ENCODE measurements at places on chromosomes 4 and X. TPM values are rescaled to one million over a fixed set of nuclear protein-coding genes. Genes with fewer than 3 reads are reported as not detected.
A peak's percentile ranks its signal among the peaks of the same experiment; 100 is the strongest.

Gene FRMD7
- total RNA-seq = not detected

Gene LARP1B
- 16.4 TPM for total RNA-seq

Gene GC
- total RNA-seq = not detected

DNA sequence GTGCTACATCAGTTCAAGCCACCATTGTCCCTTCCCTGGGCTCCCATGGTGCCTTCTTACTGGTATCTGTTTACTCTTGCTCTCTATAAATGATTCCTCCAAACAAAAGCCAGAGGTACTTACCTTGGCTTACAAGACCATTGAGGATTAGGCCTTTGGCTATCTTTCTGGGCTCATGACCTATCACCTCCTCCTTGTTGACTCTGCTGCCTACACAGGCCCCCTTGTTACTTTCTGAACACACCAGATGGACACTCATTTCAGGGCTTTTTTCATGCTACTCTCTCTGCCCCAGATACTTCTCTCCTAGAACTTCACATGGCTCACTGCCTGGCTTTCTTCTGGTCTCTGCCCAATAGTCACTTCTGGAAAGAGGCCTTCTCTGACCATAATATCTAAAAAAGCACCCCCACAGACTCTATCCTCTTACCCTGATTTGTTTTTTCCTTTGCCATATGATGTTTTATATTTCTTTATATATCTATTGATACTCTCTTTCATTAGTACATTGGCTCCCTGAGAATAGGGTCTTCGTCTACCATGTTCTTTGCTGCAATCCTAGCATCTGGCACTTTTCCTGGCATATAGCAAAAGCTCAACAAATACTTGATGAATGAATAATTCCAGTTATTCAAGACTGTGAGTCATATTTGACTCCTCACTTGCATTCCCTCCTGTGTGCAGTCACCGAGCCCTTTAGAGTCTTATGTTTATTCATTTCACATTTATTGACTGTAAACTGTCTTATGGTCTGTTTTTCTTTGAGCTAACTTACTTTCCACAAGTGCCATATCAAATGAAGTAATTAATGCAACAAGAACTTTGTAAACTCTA, 27.1 kb upstream of the TAPT1 start:
- DNase-seq = no peak

Gene MID1IP1
- 66.5 TPM for total RNA-seq

- DNase-seq = no peak
Measured at GRCh38 chr4:174408841-174409552, 113.3 kb downstream of the HPGD start.

Gene PPP3CA
- 20.3 TPM for total RNA-seq

GRCh38 chr4:138405934-138406567, 163.9 kb upstream of the SLC7A11 start:
- DNase-seq = no peak

DNA sequence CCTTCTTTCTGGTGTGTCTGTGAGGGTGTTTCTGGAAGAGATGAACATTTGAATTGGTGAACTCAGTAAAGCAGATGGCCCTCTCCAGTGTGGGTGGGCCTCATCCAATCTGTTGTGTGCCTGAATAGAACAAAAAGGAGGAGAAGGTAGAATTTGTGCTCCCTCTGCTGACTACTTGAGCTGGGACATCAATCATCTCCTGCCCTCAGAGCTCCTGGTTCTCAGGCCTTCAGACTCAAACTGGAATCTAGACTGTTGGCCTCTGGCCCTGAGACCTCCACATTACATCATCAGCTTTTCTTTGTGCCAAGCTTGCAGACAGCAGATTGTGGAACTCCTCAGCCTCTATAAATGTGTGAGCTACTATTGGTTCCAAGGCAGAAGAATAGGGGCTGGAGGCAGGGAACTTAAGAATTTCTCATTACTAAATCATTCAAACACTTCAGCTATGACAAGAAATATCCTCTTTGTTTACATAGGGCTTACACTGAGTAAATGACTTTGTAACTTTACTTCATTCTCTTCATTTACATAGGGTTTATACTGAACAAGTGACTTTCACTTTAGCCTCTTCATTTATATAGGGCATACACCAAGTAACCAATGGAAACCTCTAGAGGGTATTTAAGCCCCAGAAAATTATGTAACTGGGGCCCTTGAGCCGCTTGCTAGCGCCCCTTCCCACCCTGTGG, 86.9 kb upstream of the NWD2 start:
- peak; percentile 26 for DNase-seq

GRCh38 chr4:148057516-148057915, 325.6 kb downstream of the ARHGAP10 start:
- DNase-seq = no peak

DNA sequence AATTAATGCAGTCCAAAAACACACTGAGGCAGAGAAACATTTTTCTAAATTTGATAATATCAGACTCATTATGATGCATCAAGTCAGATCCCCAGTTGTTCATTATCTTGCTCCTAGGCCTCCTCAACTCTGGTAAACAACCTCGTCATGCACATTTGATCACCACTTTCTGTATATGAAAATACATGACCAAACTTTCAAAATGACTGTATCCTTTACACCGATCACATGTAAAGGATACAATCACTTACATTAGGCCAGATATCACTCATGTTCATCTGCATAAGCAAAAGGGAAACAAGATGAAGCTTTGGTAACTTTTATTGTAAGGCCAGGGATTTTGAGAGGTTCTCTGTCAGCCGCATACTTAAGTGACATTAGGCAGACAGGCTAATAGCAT, 99.4 kb upstream of the IL1RAPL1 start:
- DNase-seq = no peak

Gene RS1
- not detected for total RNA-seq

DNA sequence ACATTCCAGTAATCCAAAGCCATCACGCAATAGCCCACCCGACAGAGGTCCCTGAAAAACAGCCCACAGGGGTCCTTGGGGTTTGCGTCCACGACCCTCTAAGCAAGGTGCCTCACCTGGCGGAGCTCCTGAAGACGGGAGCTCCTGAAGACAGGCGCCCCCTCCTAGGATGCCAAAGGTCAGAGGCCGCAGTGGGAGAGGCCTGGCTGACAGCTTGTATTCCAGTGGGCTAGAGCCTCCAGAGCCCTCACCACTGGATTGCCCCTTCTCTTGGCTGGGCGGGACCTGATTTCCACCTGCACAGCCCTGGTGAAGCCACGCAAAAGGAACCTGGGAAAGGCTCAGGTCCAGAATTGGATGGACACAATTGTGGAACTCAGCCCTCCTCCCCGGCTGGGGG, 29.7 kb upstream of the WFS1 start:
- no peak for DNase-seq

Gene CYLC1
- total RNA-seq = not detected

Gene SATL1
- total RNA-seq = not detected

- DNase-seq = no peak
Measured at GRCh38 chr4:177313263-177313662, 3.6 kb downstream of the NEIL3 start.

Gene GABRG1
- not detected for total RNA-seq

Gene RCHY1
- total RNA-seq = 6.2 TPM

GRCh38 chrX:134743091-134743490, 84.8 kb upstream of the PLAC1 start:
- DNase-seq = no peak

- DNase-seq = no peak
Measured at GRCh38 chrX:47358387-47359065, 11.9 kb upstream of the ZNF157 start.

Gene MGAT4D
- not detected for total RNA-seq

Gene RHOH
- total RNA-seq = not detected

Gene TMEM271
- total RNA-seq = not detected

GRCh38 chr4:43564591-43564990, 672.1 kb downstream of the GRXCR1 start:
- DNase-seq = no peak

- DNase-seq = no peak
Measured at GRCh38 chrX:124641737-124642491, 295.6 kb downstream of the SH2D1A start.

DNA sequence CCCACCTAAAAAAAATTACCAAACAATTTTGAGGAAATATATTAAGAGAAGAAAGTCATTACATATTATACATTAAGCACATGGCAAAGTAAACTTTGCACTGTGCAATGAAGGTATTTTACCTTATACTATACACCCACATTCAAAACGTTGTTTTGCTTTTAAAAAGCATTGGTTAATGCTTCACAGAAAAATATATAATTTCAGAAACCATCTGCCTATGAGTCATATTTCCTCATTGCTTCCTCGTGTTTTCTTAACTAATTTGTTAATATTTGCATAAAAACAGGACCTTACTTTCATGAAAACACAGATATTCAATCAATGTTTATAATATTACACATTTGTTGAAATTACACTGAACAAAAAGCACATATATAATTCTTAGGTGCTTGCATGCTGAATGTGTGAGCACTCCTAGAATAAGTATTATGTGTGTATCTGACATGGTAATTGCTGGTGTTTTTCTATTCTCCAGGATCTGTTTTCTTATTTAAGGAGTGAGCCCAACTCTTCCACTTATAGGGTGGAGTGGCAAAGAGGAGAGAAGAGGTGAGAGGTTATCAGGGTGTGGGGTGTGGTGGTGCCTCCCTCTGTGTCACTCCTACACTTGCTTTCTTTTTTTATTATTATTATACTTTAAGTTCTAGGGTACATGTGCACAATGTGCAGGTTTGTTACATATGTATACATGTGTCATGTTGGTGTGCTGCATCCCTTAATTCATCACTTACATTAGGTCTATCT, 95.1 kb upstream of the IQCM start:
- no peak for DNase-seq

GRCh38 chr4:25970226-25970675, 56.2 kb downstream of the SMIM20 start:
- peak; percentile 60 for DNase-seq

DNA sequence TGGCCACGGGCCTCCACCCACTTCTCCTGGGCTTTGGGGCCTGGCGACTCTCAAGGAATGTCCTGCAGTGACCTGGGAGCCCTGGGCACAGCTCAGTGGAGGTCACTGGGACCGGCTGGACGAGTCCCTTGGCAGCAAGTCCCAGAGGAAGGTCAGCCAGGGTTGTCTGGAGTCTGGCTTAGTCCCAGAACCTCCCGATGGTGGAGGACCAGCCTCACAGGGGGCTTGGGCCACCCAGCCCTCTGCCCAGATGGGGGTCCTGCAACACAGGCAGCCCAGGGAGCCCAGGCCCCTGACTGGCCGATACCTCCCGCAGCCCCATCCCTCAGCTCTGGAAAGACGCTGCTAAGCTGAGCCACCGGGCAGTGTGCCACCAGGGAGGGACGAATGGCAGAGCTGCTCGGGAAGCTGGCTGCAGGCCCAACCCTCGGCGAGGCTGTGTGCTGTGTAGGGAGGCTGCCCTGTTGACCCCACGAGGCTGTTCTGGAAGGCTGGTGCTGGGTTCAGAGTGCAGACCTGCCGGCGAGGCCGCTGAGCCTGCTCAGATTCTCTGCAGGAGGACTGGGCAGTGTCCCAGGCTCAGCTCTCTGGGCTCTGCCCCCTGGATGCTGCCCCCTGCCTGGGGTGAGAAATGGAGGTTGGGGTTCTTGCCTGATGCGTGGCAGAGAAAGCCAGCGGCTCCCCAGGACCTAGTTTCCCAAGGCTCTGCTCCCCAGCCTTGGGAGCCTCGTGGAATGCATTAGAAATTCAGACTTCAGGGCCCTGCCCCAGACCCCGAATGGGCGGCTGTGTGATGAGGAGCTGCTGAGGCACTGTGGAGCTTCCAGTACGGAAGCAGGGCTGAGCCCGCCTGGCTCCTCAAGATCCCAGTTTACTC, 61.7 kb downstream of the ADRA2C start:
- peak; percentile 81 for DNase-seq

DNA sequence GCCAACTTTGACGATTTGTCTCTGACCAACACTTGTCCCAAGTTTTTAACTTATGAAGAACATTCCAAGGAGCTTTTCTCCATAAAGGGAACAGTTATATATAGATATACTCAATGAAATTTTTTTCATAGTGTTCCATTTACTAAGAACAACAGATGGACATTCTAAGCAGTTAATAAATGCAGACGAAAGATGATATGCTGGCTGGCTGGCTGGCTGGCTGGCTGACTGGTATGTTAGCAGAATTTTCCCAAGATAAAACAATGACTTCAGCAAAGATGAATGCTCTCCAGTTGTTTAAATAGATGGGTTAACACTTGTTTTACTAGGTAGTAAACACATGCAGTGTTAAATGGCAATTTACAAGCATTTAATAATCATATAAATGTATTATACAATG, 62.2 kb downstream of the SPANXN3 start:
- DNase-seq = no peak

DNA sequence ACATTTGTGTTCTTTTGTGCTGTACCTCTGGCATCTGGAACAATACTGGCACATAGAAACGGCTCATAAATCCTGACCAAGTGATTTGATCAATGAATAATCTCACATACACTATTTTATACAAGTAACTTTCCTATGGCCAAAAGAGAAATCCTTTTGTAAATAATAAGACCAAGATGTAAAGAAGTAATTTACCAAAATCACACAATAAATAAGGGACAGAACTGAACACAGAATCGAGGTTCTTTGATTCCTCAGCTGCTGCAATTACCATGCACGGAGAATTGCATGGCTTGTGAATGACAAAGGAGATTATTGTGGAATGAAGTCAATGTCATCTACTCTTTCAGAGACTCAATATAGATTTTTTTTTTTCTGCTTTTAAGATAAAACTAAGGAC, 576.8 kb upstream of the SMIM31 start:
- no peak for DNase-seq

- no peak for DNase-seq
Measured at GRCh38 chrX:75045369-75045768, 110.7 kb downstream of the ABCB7 start.

Gene TENT5D
- not detected for total RNA-seq

- no peak for DNase-seq
Measured at GRCh38 chr4:536351-536972, 37.5 kb downstream of the PIGG start.

Gene NAP1L5
- total RNA-seq = 2.0 TPM

DNA sequence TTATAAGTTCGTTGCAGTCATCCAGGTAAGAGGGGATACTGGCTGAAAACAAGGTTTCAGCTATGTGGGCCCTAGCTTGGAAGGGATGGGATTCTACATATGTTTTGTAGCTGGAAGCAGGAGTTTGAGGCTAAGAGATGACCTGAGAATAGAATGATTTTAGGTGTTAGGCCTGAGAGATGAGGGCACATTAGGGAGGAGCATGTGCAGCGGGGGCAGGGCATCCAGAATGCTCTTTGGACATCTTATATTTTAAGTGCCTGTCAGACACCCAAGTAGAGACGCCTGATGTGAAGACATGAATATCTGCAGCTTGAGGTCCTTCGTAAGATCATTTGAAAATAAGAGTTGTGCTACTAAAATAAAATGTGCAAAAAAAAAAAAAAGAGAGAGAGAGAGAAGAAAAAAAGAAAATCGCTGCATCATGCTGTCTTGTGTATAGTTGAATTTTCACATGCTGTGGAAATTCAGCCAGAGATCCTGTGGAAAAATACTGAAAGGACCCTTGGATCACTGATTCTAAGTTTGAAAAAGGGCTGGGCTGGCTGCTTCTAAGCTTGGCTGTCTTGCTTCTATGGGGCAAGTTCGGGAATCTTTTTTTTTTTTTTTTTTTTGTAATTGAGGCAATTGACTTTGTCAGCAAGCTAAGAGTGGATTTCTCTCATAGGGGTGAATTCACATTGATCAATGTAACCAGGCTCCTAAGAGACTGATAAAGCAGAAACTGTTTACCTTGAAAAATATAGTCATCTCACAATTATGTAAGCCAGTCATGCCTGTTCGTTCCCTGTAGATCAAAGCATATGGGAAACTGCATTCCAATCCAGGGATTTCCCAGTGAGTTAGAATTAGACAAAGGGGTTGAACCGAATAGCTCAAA, 341.0 kb upstream of the GATB start:
- no peak for DNase-seq

Gene AR
- total RNA-seq = not detected

- peak; percentile 29 for DNase-seq
Measured at GRCh38 chr4:173318648-173319211, 15.4 kb downstream of the HMGB2 start.
